ENCODE measurements at places on chromosomes 11 and 22.

GRCh38 chr11:114610984-114611944 is 15.7 kb upstream of the NXPE4 start:
- DNase-seq, result no peak

DNA sequence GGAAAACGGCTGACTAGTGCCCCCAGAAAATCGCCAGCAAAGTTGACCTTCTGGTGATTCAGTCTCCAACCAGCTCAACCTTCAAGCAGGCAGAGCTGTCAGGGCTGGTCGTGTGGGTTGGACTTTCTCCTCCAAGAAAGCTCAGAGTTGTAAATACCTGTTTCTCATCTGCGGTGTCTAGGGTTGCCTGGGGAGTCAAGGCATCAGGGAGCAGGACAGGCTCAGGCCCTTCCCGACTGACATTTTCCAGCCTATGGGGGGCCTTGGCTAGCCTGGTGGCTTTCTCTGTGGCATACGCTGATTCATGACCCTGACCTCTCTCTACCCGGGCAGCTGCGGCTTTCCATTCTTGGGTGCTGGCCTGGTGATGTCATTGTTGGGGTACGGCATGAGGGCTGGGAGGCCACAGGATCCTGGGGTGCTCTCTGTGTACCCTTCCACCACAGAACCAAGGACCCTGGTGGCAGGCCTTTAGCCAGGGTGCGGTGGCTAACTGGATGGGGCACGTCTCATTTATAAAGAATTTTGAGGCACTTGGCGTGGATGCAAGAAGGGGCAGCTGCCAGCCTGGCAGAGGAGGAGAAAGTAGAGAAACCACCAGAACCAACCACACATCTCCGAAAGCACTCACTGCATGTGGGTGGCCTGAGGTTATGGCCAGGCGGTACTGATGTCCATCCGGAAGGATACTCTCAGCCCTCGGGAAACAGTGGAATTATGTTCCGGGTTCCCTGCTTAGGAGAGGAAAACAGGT is 64.9 kb downstream of the BCR start:
- no peak for DNase-seq

- DNase-seq, result no peak
These were observed 208.1 kb downstream of the DBX1 start for GRCh38 chr11:19952116-19952605.

- no peak for DNase-seq
These were observed 3.1 kb downstream of the TAF10 start for GRCh38 chr11:6608726-6609501.

- no peak for DNase-seq
These were observed 80.1 kb downstream of the PRMT3 start for GRCh38 chr11:20467487-20468185.

- DNase-seq, result no peak
These were observed 61.9 kb downstream of the MED15 start for GRCh38 chr22:20569059-20570058.

GRCh38 chr11:94224078-94224477 is 80.3 kb upstream of the IZUMO1R start:
- DNase-seq, result no peak

All from cortex of kidney (tissue), 1 donor.